ENCODE measurements at places on chromosomes 4 and X.

DNA sequence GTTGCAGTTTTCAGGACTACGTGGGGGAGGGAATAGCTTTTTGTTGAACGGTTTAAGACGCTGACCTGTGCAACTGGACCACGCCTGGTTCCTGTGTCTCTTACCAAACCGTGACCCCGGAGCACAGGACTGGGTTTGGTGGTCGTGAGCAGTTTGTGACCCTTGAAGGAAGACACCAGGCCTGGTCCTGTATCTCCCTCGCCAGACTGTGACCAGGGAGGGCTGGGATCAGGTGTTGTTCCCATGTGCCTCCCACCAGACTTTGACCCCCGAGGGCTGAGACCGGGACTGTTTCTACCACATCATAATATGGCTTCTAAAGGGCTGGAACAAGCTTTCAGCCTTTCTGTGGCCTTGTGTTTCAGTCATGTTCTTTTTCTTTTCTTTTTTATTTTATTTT, 683 bp downstream of the EBP start:
- no peak for DNase-seq

GRCh38 chrX:108132034-108132433, 40.5 kb downstream of the ATG4A start:
- DNase-seq, result no peak

- DNase-seq, result no peak
These were observed 135.4 kb upstream of the PSAPL1 start for GRCh38 chr4:7569810-7570783.

DNA sequence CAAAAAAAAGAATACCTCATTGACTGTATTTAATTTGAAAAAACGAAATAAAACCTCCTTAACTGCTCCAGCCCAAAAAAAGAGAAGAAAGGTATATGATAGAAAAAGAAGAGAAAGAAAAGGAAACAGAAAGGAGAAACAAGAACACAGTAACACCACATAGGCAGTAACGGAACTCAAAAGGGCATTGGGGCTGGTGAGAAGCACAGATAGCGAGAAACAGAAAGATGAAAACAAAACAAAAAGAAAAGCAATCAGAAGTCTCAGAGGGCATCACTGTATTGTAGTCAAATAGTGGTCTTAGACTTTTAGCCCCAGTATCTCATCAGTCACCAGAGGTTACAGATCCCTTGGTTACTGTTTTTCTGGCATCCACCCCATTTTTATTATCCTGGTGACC, 88.6 kb downstream of the NFKB1 start:
- DNase-seq, result no peak

DNA sequence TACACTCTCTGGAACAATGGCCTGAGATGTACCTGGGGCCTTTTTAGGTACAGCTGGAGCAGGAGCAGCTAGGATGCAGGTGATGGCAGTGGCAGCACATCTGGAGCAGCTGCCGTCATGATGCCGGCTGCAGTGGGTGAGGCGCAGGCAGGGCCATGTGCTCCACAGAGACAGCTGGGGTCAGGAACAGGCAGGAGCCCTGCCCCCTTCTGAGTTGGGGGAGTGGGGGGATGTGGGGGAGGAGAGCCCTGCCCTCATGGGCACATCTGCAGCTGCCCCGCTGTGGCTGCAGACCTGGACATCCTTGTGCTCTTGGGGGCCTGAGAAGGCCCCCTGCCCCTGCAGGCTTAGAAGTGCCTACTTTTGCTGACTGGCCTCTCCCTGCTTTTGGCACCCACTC, 352.8 kb upstream of the PABPC5 start:
- no peak for DNase-seq

GRCh38 chr4:52651996-52652672, 7.0 kb downstream of the USP46 start:
- DNase-seq, result no peak
